GM06990 (cell line): ENCODE measurements at places on chromosomes 3 and 15.

- DNase-seq: no peak
Measured at GRCh38 chr3:29747991-29748390, 467.1 kb downstream of the RBMS3 start.

DNA sequence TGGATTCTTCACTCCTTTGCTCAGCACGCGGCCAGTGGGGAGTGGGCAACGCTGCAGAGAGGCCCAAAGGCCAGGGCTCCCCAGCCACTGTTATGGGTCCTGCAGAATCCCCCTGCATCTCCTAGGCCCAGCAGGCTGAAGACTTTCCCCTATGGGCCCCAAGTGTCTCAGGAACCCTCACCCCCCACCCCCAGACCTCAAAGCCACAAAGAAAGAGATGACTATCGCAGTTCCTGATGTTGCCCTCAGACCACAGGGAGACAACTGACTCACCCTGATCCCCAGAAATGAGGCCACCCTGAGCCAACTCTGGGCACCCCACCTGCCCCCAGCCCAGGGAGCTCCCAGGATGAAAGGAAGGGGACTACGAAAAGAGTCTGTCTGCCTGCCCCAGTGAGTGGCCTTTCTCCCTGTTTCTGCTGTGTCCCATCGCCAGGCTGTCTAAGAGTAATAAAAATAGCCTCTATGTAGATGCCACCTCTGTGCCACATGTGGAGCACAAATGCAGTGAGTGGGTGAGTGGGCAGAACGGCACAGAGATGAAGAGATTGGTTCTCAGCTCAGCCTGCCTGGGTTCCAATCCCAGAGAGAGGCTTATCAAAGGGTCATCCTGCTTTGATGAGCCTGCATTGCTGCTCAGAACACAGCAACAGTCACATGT is 283.0 kb downstream of the UACA start:
- peak; percentile 72 for DNase-seq

DNA sequence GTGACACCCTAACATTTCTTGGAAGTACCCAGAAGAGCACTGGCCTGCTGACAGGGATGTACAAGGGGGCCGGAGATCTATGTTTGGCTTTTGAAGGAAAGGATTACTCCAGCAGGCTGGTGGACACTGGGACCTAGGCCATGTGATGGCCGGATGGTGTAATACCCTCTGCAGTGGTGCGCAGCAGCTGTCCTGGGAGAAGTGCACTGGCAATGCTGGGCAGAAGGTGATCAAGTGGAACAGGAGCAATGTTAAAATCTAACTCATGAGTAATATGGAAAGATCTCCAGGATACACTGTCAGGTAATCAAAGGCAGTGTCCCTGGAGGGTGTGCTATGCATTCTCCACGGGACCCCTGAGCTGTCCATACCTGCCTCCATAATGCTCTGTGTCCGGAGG is 71.2 kb upstream of the POMGNT2 start:
- no peak for DNase-seq

- DNase-seq: no peak
Measured at GRCh38 chr15:81360491-81360890, 13.5 kb downstream of the TMC3 start.

DNA sequence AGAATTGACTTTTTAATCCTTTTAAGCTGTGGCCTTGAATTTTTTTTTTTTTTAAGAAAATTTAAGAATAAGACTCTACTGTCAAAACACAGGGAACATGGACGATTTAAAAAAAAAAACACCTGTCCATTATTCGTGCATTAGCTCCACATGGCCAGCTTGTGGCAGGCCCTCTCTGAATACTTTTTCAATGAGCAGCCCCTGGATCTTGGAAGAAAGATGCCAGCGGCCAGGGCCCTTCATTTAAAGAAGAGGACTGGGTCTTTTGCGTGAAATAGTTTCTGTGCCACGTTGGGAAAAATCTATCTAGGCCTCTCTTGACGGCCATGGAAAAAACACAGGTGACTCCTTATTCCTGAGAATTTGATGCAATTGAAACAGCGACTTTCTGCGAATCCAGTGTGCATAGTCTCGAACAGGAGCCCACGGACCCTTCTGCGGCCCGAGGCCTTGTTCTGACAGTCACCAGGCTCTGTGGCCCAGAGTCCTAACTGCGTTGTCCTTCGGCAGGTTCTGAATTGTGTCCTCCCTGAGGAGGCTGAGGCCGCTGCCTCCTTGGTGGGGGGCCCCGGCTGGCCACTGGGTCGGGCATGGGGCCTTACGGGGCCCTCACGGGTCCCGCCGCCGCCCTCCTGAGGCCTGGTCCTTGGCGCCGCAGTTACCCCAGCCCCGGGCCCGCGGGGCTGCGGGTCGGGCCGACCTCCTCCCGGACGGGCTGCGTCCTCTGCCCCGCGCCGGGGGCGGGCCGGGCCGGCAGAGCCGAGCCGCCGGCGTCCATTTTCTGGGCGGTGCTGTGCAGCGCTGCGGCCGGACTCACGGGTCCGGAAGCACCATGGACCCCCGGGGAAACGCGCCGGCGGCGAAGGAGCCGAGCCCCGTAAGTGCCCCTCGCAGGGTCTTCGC is 33.5 kb downstream of the ZBTB38 start:
- peak; percentile 69 for DNase-seq

- DNase-seq: no peak
Measured at GRCh38 chr3:194905696-194906095, 220.0 kb downstream of the FAM43A start.

- DNase-seq: no peak
Measured at GRCh38 chr15:66224946-66225345, 28.6 kb downstream of the MEGF11 start.

- no peak for DNase-seq
Measured at GRCh38 chr15:100934166-100934565, 15.0 kb downstream of the LRRK1 start.

- no peak for DNase-seq
Measured at GRCh38 chr3:98608029-98608428, 14.6 kb upstream of the CPOX start.
